ENCODE measurements at places on chromosomes 3 and 15. TPM values are rescaled to one million over a fixed set of nuclear protein-coding genes. Genes with fewer than 3 reads are reported as not detected.

LRTM1 gene
- polyA plus RNA-seq, result not detected

GRCh38 chr3:39052583-39052982 is 767 bp downstream of the WDR48 start:
- DNase-seq, result no peak

DNA sequence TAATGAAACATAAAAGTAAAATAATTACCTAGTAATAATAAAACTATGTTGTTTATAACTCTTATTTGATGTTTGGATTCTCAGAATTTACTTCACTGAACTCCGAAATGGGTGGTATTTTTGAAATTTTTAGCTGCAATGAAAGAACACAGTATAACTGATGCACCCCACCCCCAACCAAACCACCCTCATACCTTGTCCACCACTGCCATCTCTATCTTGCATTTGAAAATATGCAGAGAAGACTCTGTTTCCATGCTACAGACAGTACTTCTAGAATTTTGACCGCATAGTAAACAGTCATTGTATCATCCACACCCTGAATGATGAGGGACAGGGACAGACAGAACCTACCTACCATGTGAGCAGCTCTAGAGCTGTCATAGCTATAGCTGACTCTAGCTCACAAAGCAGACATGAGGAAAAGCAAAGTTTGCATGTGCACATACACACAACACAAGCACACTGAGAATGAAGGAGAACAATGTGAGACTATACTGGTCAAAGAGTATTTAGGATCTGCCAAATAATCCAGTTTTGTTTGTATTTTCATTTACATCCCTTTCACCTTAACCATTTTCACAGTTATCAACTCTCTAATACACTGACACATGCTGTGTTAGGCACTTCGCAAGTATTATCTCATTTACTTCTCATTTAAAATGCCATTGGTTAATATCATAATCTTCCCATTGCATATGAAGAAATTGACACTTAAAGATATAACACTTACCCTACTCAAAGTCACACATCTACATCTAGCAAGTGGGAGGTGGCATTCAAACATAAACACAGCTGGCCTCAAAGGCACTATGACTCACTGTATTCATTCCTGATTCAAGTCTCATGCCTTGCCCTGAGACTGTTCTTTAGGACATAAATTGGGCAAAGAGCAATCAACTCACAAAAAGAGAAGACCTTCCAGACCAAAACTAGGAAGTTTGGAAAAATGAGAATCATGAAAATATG is 1014.7 kb upstream of the CFAP20DC start:
- DNase-seq, result no peak

DNA sequence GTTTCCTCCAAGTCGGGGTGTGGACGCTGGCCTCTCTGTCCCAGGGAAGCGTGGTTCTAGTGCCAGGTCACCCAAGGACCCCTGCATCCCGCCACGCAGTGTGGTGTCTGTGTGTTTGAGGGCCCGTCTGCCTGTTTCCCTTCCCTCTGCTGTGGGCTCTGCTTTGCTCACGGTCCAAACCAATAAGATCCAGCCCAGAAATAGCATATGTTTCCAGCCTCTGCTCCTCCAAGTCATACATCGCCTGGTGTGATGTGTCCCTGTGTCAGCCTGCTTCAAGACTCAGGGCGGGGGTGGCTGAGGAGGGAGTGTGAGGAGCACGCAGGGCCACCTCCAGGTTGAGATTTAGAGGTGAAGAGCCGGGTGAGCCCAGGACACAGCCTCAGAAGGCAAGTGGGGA is 21.9 kb upstream of the RPL29 start:
- DNase-seq, result no peak

DNA sequence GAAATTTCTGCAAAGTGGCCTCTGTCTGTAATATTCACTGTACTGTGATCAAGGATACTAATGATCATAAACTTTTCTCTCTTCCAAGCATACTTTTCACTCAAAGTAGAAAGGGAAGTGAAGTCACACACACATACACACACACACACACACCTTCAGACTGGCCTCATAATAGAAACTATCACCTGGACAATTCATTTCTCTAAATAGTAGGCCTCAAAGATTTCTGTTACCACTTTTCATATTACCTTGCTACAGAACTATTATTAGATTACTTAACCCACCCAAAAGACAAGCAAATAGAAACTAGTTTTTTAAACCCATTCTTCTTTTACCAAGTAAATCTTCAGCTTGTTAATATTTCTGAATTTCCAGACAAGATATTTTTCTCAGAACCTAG is 12.2 kb downstream of the CPB1 start:
- no peak for DNase-seq

DNA sequence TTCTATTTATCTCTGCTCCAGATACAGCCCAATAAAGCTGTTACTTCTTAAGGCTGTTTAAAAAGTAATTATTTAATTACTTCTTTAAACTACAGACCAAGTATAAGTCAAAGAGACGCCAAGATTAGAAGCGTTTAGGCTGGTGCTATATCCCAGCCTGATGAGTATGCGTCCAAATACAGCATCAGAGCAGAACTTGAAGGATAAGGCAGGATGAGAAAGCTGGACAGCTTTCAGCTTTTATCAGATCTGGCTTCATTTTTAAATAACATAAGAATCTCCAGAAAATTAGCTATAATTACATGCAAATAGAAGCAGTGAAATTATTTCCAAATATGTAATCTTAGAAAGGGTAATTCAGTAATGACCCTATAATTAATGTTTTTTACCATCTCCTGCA is 110.3 kb upstream of the MYO5C start:
- no peak for DNase-seq

GRCh38 chr15:31831596-31831995 is 198.7 kb upstream of the CHRNA7 start:
- DNase-seq, result no peak

- no peak for DNase-seq
Observed at GRCh38 chr3:30611613-30612436, 5.4 kb downstream of the TGFBR2 start.

- DNase-seq, result no peak
Observed at GRCh38 chr15:99477791-99478471, 87.9 kb upstream of the MEF2A start.

STAB1 gene
- polyA plus RNA-seq, result 44.6 TPM

DNA sequence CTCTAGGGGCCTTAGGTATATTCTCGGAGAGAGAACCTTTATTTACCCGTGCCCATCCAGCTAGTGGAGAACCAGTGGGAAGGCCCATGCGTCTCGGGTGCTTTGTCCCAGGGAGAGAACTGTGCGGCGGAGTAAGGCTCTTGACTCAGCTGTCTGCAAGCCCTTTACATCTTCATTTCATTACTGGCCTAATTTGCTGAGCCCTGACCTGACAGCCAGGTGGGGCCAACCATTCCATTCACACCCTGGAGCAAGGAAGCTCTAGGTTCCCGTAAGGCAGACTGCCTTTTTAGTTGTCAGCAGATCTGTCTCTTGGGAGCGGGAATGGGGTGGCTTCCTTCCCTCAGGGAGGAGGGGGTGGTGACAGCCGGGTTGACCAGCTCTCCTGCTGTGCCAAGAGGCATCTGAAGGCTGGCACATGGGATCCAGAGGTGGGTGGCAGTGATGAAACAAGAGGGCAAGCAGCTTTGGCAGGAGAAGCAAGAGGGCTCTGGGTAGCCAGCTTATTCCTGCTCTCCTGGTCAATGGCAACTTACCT is 36.4 kb downstream of the SV2B start:
- DNase-seq, result no peak

GRCh38 chr3:186054792-186055352 is 54.0 kb downstream of the ETV5 start:
- DNase-seq, result no peak

MORC1 gene
- polyA plus RNA-seq, result 0.57 TPM

SSUH2 gene
- 4.8 TPM for polyA plus RNA-seq

GRCh38 chr3:177816667-177817208 is 619.5 kb upstream of the TBL1XR1 start:
- no peak for DNase-seq

ESYT3 gene
- 1.2 TPM for polyA plus RNA-seq

DNA sequence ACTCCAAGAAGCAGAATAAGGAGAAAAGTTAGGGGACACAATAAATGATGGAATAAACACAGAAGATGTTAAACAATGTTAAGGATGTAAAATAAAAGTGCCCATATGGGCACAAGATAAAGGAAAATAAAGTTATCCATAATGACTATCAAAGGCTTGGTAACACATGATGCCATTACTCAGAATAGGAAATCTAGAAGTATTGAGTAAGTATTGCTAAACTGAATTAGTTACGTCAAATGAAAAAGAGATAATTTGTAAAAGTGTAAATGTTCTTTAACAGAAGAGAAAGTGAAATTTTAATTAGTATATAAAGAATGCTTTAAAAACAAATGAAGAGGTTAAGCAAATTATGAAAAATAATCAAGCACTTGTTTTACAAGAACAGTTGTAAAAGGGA is 6.7 kb downstream of the COPS2 start:
- DNase-seq, result no peak

ARPP21 gene
- polyA plus RNA-seq, result 1.6 TPM

- no peak for DNase-seq
Observed at GRCh38 chr3:53218131-53218530, 37.7 kb downstream of the TKT start.

KLHL6 gene
- 1.2 TPM for polyA plus RNA-seq

DNA sequence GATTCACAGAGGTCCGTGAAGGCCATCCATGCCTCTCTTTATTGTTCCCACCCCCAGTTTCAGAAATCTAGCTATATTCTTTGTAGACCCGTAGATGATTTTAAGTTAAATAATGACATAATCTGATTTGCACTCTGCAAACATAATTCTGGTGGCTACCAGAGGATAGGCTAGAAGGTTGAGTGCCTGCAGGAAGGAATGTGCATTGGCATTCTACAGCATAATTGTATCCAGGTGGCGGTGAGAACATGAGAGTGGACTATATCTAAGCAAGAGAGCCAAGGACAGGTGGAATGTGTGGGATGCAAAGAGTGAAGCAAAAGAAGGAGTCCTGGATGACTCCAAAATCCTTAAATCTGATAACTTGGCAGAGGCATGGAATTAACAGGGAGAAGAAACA is 298.5 kb upstream of the MME start:
- no peak for DNase-seq

DNA sequence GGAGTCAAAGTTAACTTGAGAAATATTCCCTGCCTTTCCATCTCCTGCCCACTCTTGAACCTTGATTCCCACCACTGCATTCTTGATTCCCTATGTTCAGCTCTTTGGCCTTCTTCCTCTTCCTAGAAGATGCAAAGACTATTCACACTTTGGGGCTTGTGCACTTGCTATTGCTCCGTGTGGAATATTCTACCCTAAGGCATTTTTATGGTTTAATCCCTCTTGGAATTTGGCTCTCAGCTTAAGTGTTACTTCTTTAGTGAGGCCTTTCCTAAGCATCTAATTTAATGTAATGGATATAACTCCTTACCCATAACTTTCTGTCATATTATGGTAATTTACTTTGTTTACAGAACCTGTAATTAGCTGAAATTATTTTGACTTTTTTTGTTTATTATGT is 318.9 kb upstream of the COL8A1 start:
- no peak for DNase-seq

Data from renal cortex interstitium (tissue), 15 donors.